Fibroblast of mammary gland (primary cell): ENCODE measurements at places on chromosomes 12 and 14.

- DNase-seq = no peak
These were observed 208.7 kb downstream of the RBM19 start for GRCh38 chr12:113757221-113758002.

- peak; percentile 16 for DNase-seq
These were observed 71.7 kb downstream of the CCDC92 start for GRCh38 chr12:123900871-123901376.

- peak; percentile 65 for DNase-seq
These were observed 201.2 kb upstream of the PRICKLE1 start for GRCh38 chr12:42790761-42791151.

DNA sequence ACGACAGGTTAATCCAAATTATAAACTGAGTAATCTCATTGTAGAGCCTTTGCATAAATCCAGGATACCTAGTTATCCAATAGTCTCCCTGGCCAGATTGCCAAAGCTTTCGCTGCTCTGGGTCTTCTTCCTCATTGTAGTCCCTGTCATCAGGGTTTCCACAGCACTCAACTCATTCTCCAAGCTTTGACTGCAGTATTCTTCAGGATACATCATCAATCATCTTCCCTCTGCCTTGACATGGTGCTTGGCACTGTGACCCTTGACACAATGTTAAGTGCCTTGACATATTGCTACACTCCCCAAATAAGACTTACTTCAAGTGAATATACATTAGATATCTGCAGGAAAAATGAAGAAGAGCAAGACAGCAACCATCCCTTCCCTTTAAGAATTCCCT is 60.1 kb upstream of the RESF1 start:
- no peak for DNase-seq

DNA sequence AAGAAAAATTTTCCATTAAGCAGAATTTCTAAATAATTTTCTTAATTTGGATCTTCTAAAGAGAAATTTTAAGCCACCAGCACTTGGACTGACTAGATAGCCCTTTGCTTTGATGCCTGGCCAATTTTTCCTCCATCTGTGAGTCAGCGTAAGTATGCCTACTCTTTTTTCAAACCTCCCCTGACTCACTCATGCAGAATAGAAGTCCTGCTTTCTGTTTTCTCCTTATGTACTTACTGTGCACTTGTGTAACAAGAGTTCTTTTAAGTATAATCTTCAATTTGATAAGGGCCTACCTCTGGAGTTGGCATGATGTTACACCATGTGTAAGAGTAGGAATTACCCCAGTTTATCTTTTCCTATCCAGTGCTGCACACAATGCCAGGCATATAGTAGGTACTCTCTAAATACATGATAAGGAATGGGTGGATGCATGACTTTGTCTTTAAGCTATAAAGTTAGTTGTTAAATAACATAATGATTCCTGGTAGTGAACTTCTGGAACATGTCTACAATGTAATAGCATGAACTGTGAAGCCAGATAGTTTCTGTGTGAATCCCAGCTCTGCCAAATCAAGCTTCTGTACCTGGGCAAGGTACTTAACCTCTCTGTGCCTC is 329.6 kb downstream of the TMTC2 start:
- peak; percentile 93 for DNase-seq

- no peak for DNase-seq
These were observed 918.7 kb downstream of the AACS start for GRCh38 chr12:125983784-125984500.

DNA sequence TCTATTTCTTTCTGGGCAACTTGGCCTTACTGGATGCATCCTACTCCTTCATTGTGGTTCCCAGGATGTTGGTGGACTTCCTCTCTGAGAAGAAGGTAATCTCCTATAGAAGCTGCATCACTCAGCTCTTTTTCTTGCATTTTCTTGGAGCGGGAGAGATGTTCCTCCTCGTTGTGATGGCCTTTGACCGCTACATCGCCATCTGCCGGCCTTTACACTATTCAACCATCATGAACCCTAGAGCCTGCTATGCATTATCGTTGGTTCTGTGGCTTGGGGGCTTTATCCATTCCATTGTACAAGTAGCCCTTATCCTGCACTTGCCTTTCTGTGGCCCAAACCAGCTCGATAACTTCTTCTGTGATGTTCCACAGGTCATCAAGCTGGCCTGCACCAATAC is 5.3 kb downstream of the OR4N5 start:
- no peak for DNase-seq

GRCh38 chr12:70719071-70719470 is 81.8 kb upstream of the PTPRB start:
- DNase-seq = no peak

DNA sequence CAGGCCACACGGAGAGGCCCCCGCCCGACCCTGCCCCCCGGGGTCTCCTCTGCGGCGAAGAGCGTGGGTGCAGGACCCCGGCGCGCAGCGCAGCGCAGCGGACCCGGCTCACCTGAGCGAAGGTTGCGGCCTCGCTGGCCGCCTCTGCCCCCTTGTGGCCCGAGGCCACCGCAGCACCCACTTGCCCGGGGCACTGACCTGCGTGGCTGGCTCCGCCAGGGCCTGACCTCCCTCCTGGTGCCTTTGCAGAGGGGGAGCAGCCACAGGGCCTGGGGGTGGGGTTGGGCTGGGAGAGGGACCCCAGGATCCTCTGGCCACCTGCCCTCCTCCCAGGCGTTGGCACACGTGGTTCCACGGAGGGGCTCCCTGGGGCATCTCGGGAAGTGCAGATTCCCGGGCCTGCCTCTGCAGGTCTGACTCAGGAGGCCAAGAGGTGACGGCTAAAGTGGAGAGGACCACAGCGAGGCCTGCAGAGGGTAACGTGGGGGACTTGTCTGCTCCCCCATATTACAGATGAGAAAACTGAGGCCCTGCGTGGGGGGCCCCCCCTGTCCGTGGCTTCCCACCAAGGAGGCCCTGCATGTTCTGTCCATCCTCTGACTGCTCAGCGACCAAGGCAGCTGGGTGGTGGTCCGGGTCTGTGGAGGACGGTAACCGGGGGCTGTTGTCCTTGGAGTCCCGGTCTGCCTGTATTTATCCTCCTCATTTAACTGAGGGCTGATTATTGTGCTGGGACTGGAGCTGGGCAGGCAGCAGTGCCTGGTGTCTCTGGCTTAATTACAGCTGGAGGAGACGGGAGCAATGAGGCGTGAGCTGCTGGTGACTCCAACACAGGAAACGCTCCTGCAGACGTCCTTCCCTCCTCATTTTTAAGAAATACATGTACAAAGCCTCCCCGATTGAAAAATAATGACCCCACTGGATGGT is 67.9 kb upstream of the BEGAIN start:
- DNase-seq = no peak

GRCh38 chr14:73895939-73896338 is 9.3 kb downstream of the ZNF410 start:
- no peak for DNase-seq

- DNase-seq = peak; percentile 60
These were observed 394.0 kb upstream of the SYT1 start for GRCh38 chr12:78470354-78471195.

- DNase-seq = no peak
These were observed 13.5 kb downstream of the C3AR1 start for GRCh38 chr12:8052679-8053078.

DNA sequence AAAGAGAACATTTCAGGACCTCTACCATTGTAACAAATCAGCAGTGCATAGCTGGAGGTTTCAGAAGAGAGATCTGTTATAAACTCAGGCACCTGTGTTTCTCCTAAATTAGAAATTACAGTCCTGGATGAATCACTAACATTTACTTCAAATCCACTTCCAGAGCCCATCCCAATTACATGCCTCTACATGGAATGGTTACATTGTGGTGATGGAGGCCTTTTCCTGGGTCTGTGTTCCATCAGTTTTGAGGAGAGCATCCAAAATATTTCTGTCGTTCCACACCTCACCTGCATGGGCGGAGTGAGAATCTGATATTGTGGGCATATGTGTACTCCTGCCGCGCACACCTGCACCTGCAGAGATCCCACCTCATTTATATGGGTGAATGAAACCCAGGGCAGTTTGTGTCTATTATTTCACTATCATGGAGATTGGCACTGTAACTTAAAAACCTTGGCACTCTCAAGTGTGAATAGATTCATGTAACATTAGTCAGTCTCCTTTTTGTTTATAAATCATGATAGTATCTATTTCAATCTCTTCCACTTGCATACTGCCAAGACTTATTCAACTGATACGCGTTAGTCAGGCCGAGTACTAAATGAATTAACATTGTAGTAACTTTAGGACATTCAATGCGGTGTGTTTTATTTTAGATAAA is 215.1 kb upstream of the FAR2 start:
- no peak for DNase-seq

- peak; percentile 80 for DNase-seq
These were observed 26.9 kb downstream of the SIX1 start for GRCh38 chr14:60622210-60622916.

DNA sequence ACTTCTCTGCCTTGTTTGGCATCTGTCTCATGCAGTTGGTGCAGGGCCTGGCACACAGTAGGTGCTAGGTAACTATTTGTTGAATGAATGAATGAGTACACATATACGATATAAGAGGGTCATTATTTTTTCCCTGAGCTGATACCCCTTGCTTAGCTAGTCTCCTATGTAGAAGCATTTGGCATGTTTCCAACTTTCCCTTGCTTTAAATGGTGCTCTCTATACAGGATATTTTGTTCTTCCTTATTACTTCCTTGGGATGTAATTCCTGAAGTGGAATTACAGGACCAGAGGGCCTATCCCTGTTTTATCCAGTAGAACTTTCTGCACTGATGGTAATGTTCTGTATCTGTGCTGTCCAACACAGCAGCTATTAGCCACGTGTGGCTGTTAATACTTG is 250.1 kb upstream of the PWP1 start:
- peak; percentile 7 for DNase-seq
